ENCODE measurements at places on chromosomes 4 and X.

DNA sequence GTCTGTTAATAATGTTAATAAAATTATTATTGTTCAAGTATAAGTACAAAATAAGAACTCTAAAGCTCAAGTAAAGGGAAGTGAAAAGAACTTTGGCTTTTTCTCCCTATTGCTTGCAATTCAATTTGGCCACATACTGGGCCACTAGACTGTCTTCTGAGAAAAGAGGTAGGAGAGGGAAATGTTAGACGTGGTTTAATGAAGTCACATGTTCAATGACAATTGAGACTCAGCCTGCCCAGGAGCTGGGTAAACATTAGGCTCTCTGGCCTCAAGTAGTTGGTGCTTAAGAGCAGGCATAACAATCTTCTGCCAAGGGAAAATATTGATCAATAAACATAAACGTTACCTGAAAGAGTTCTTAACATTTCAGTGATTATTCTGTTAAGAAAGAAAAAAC, 15.1 kb upstream of the PRSS12 start:
- H3K27me3 ChIP-seq = no peaks in the 10 kb centered on the region
- no peaks in the 10 kb centered on the region for H3K36me3 ChIP-seq
- no peak for DNase-seq
- no peaks in the 10 kb centered on the region for H3K4me1 ChIP-seq
- H3K27ac ChIP-seq = no peak overlapping the region

DNA sequence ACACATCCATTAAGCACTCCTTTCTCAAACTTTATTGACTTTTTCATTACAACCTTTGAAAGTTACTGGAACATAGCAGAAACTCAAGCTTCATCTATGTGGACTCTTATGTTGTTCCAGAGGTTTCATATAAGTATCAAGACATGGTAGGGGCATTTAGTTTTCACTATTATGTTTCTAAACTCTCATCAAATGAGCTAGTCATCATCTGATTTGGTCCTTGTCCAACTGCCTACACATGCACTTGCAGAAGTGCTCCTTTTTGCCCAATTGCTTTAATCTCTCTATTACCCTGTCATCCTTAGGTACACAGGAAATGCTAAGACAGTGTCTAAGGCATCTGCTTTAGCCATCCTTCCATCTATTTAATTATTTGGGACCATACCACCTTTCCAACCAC, 42.2 kb upstream of the EPGN start:
- no peaks in the 10 kb centered on the region for H3K4me1 ChIP-seq
- no peak overlapping the region for H3K27ac ChIP-seq
- no peaks in the 10 kb centered on the region for H3K36me3 ChIP-seq
- no peak for DNase-seq

DNA sequence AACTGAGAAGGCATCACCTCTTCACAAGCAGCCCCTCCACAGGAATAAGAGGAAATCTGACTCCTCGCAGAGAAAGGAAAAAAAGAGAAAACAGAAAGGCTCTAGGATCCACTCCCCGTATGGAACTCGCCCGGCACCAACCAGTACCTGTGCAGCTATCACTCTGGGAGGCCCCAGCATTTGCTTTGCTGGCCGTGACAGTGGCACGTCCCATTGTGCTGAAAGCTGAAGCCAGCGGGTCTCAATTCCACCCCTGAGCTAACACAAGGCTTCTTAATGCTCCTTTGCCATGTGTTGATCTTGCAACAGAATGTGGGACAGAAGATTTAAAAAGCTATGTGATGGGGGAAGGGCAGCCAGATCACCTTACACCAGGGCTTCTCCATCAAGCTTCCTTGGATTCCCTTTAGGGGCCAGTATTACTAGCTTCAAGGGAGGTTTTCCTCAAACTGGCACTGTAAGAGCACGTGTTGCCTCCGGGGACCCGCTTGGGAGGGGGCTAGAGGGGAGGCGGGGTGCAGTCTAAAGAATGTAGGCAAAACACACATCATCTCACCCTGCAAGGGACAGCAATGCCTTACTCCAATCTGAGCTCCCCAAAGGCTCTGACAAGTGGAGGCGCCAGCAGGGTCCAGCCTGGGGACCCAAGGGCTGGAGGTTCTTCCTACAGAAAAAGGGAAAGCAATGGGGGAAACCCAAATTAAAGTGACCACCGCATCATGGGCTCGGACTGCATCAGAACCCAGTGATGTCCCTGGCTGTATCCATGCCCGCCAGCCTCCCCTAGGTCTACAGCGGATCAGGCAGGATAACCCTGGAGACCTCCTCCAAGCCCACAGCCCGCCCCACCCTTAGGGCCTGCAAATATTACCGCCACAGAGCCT, 1.2 kb downstream of the USP46 start:
- H3K4me3 ChIP-seq = peak overlapping the region; percentile 98
- H3K27ac ChIP-seq = peak overlapping the region; percentile 14
- no peaks in the 10 kb centered on the region for H3K27me3 ChIP-seq

DNA sequence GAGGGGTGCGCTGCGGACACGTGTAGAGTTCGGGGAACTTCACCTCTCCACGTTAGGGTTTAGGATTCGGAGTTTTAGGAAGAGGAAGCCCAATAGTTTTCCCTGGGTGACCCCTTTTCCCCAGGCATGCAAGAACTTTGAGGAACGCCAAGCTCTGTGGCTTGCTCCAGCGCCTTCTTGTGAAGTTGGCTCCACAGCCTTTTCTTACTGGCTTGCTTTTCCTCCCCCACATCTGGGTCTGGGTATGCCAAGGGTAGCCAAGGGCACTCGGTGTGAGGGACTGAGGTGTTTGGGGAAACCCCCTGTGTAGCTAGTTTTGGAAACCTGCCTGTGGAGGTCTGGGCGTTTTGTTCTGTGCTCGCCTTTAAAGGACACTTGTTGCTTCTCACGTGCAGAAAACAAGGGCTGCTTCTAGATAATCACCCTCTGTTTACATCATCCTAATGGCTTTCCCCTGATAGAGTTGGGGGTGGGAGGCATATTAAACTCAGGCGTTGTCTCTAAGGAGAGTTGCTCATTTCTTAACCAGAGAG, 746 bp downstream of the EDNRA start:
- peaks cover 2% of the 10 kb centered on the region for H3K36me3 ChIP-seq
- DNase-seq = peak; percentile 20
- no peak overlapping the region for H3K27ac ChIP-seq
- H3K4me3 ChIP-seq = peak overlapping the region; percentile 78
- peaks cover 3% of the 10 kb centered on the region for H3K27me3 ChIP-seq

DNA sequence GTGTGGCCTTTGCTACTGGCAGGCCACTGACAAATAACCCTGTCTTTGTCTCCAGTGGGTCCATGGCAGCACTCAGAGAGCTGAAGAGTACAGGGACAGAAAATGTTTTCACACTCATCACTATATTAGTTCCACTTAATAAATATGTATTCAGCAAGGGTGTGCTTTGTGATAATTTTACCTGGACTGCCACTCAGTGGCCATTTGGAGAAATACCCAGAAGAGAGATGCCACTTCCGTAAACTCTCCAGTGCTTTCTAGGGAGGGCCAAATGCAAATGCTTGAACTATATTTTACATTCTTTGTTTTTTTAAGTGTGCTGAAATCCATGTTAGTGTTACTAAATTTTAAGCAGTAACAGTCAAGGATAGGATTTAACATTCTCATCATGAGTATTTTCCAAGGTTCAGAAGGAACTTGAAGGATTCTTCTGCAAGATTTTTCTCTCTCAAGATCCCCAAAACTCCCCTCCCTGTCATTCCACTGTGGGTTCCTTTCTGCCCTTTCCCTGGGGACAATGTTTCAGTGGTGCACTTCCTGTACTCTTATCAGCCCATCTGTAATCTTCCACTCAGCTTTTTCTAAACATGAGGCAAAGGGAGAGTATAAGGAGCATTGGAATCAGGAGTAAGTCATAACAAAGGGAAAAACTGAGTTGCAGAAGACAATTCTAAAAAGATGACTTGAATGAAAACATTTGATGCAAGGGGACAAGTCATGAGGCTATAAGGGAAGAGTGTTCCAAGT, 46.0 kb downstream of the TFDP3 start:
- no peaks in the 10 kb centered on the region for H3K27me3 ChIP-seq
- H3K27ac ChIP-seq = no peak overlapping the region

- DNase-seq = no peak
- no peaks in the 10 kb centered on the region for H3K27me3 ChIP-seq
- H3K27ac ChIP-seq = no peak overlapping the region
- peaks cover 9% of the 10 kb centered on the region for H3K4me1 ChIP-seq
- no peak overlapping the region for H3K4me3 ChIP-seq
- no peaks in the 10 kb centered on the region for H3K36me3 ChIP-seq
These were observed 543.1 kb downstream of the GBA3 start for GRCh38 chr4:23235628-23236390.

DNA sequence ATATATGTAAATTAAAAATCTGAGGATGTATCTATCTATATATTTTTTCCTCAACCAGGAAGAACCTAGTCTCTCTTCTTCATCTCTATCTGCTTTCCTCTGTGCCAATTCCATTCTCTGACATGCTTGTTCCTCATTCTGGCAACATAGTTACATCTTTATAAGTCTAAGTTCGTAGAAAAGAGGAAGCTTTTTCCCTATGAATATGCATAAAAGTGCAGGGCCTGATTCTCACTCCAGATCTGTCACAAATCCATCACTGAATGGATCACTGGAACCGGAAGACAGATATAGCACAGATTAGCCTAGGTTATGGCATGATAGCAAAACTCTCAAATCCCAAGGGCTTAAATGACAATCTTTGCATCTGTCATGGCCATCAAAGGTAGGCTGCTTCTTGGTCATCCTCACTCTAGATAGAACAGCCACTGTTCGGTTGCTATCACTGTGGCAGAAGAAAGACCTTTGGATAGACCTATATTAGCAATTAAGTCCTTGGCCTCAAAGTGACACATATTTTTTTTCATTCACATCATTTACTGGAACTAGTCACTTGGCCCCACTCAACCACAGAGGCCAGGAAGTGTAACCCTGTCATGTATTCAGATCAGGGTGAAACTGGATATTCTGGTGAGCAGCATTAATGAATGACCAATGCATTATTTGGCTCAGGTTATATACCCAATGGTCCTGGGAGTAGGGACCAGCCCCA, 22.2 kb downstream of the DTHD1 start:
- no peaks in the 10 kb centered on the region for H3K27me3 ChIP-seq
- H3K27ac ChIP-seq = no peak overlapping the region

DNA sequence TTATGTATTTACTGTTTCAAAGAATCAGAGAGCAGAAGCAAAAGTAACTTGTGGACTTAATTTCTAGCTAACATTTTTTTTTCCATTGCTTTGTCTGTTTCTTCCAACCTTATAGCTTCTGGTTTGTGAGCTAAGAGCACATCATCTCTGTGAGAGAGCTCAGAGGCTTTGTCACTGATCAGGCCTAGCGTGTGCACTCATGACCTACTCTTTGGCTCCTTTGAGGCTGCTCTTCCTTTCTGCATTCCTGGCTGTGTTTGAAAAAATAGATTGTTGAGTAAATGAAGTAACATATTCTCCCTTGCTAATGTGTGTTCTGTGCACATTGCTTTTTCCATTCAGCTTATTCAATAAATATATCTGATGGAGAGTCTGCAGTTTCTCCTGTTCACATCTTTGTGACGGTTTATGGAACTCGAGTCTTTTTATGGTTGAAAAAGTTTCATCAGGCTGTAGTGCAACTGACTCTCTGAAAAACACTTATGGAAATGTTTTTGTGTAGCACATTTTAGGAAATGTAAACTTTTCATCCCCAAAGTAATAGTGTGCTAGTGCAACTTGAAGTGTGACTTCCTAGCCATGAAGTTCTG, 133.0 kb downstream of the RAPGEF2 start:
- H3K27me3 ChIP-seq = no peaks in the 10 kb centered on the region
- H3K4me3 ChIP-seq = no peak overlapping the region
- no peak for DNase-seq
- H3K27ac ChIP-seq = peak overlapping the region; percentile 11

DNA sequence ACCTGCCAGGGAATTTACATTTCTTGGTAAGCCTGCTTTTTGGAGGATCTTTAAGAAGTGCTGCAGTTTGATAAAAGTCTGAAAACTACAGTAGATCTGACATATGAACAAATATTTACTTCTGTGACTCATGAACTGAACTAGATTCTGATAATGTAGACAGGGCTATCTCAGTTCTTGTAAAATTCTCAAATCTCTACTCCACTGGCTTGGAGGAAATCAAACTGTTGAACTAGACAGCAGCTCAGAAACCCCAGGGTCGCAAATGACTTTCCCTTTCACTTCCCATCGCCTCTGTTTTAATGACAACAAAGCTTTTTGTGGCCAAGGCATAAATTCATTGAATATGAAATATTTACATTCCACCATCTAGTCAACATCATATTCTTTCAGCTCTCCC, 15.4 kb upstream of the OCIAD1 start:
- no peak overlapping the region for H3K27ac ChIP-seq
- H3K36me3 ChIP-seq = no peaks in the 10 kb centered on the region
- H3K27me3 ChIP-seq = no peaks in the 10 kb centered on the region
- no peak for DNase-seq
- H3K4me1 ChIP-seq = peaks cover 12% of the 10 kb centered on the region
- no peak overlapping the region for H3K4me3 ChIP-seq

- DNase-seq = no peak
- no peaks in the 10 kb centered on the region for H3K4me1 ChIP-seq
- H3K27me3 ChIP-seq = peaks cover 24% of the 10 kb centered on the region
- H3K36me3 ChIP-seq = peaks cover 4% of the 10 kb centered on the region
These were observed 6.7 kb downstream of the IRAK1 start for GRCh38 chrX:154013001-154013421.

DNA sequence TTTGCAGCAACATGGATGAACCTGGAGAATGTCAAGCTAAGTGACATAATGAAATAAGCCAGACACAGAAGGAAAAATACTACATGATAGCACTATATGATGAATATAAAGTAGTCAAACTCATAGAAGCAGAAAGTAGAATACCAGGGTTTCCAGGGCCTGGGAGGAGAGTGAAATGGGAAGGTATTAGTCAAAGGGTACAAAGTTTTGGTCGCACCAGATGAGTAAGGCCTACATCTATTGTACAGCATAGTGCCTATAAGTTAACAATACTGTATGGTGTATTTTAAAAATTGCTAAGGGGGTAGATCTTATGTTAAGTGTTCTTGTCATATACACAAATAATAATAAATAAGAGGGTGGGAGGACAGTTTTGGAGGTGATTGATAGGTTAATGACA, 41.5 kb downstream of the ENOX2 start:
- H3K4me1 ChIP-seq = peaks cover 3% of the 10 kb centered on the region
- H3K4me3 ChIP-seq = no peak overlapping the region
- no peak overlapping the region for H3K27ac ChIP-seq
- DNase-seq = no peak
- peaks cover 2% of the 10 kb centered on the region for H3K27me3 ChIP-seq

- H3K27me3 ChIP-seq = no peaks in the 10 kb centered on the region
- H3K36me3 ChIP-seq = no peaks in the 10 kb centered on the region
- no peaks in the 10 kb centered on the region for H3K4me1 ChIP-seq
- no peak for DNase-seq
- no peak overlapping the region for H3K27ac ChIP-seq
These were observed 111.4 kb downstream of the CPZ start for GRCh38 chr4:8703857-8704495.

- no peak for DNase-seq
- no peaks in the 10 kb centered on the region for H3K27me3 ChIP-seq
- H3K36me3 ChIP-seq = no peaks in the 10 kb centered on the region
- H3K4me3 ChIP-seq = no peak overlapping the region
- H3K4me1 ChIP-seq = no peaks in the 10 kb centered on the region
- peak overlapping the region; percentile 12 for H3K27ac ChIP-seq
These were observed 7.0 kb downstream of the SPP1 start for GRCh38 chr4:87982446-87983010.

Data from neuronal stem cell (in vitro differentiated cells).